Activated naive CD4-positive, alpha-beta T cell (primary cell): ENCODE measurements at places on chromosomes 4 and X.

DNA sequence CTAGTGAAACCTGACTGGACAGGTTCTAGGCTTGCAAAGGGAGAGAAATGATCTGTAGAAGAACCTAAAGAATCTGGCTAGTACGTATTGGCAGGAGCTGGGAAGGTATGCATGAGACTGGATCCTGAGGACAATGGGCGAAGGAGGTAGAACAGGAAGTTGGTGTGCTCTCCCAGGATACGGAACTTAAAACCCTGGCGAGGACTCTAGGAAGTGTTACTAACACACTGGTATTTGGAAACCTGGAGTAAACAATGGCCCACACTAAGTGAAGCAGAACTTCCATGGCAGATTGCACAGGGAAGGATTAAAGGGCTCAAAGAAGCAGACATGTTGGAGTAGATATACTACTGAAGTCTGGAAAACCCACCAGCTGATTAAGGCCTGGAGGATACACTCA is 9.1 kb downstream of the SYN1 start:
- DNase-seq: no peak

- no peak for DNase-seq
Measured at GRCh38 chrX:19840899-19841648, 46.3 kb downstream of the SH3KBP1 start.

DNA sequence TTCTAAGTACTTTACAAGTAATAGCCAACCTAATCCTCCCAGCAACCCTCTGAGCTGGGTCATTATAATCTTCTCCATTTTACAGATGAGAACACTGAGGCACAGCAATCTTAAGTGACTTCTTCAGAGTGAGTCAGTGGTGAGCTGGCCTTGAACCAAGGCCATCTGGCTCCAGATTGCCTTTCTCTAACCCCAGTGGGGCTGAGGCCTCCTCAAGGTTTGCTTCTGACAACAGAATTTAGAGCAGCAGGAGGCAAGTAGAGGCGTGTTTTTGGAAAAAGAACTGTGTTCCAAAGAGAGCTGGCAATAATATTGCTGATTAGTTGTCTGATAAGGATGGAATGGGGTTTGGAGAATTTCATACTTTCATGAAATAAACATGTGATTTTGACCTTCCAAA is 41.2 kb downstream of the PIR start:
- DNase-seq: no peak

DNA sequence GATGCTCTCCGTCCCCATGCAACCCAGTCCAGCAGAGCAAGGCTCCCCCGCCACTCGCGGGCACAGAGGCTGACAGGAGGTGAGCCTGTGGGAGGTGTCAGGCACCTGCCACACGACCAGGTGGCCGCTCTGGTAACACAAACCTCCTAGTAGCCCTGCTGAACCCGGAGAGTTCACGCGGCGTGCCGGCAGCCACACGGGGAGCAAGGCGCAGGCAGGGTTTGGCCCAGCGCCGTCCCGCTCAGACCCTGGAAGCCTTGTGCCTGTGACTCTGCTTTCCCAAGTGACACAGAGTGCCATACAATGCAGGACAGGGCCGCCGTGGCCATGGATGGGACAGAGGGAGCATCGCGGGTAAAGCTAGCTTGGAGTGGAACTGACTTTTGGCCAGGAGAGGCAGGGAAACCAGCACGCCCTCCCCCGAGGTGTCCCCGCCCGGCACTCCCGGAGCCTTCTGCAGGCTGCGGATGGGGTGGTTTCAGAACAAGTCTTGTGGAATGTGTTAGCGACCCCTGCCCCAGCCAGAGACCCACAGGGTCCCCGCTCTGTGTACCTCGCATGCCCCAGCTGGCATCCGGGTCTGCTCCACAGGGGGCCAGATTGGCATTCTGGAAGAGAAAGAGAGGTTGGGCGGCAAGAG is 44.7 kb upstream of the AFAP1 start:
- DNase-seq: no peak

DNA sequence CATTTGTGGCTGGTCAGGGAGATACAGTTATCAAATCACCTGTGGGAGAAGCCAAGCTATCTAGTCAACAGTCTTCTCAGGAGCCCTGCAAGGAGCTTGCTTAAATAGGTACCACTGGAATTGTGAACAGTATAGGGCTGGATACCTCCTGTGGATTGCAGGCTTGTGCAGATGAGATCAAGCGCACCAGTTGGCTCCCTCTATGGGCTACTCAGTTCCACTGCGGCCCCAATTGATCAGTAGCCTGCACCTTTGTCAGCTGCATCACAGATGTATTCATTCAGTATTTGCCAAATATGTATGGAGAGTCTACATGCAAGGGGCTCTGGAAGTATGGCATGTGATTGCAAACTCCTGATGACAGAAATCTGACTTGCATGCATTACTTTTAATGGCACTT is 28.6 kb downstream of the TEX13A start:
- DNase-seq: no peak

DNA sequence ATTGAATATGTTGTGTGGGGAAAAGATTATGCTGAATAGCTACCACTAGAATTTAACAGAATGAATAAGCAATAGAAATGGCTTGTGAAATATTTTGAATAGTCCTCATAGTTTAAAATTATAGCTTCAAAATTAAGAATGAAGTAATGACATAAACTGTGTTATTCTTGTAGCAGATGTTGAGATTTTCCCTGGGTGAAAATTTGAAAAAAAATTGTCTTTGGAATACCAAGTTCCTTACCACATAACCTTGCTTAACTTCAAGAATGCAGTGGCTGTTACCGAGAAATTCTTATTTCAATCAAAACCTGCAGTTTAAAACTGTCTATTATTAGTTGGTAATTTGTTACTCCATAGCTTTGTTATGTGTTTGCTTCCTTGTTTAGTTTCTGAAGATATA is 1268.6 kb downstream of the RAPGEF2 start:
- no peak for DNase-seq

DNA sequence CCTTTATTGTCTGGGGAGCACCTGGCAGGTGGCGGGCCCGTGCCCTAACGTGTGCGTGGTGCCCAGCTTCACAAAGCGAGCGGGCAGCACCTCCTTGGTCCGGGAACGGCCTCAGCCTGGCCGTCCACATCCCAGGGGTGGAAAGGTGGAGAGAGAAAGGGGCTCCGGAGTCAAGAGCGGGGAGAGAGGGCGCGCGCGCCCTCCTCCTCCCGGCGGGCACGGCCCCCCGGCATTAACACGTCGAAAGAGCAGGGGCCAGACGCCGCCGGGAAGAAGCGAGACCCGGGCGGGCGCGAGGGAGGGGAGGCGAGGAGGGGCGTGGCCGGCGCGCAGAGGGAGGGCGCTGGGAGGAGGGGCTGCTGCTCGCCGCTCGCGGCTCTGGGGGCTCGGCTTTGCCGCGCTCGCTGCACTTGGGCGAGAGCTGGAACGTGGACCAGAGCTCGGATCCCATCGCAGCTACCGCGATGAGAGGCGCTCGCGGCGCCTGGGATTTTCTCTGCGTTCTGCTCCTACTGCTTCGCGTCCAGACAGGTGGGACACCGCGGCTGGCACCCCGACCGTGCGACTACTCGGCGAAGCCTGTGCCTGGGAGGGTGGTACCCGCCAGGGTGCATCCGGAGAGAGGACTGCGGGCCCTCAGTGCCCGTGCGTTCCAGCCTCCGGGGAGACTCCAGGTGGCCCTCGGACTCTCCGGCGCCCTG is at the start of gene KIT:
TSS of gene KIT (plus strand) at position 407 of the 701 bp plus-strand sequence. CDS start at position 465, 58 bp downstream.
- DNase-seq: no peak

GRCh38 chrX:130165181-130165702 is 399 bp downstream of the AIFM1 start:
- DNase-seq: no peak
